ENCODE measurements at places on chromosomes 16 and 17.

DNA sequence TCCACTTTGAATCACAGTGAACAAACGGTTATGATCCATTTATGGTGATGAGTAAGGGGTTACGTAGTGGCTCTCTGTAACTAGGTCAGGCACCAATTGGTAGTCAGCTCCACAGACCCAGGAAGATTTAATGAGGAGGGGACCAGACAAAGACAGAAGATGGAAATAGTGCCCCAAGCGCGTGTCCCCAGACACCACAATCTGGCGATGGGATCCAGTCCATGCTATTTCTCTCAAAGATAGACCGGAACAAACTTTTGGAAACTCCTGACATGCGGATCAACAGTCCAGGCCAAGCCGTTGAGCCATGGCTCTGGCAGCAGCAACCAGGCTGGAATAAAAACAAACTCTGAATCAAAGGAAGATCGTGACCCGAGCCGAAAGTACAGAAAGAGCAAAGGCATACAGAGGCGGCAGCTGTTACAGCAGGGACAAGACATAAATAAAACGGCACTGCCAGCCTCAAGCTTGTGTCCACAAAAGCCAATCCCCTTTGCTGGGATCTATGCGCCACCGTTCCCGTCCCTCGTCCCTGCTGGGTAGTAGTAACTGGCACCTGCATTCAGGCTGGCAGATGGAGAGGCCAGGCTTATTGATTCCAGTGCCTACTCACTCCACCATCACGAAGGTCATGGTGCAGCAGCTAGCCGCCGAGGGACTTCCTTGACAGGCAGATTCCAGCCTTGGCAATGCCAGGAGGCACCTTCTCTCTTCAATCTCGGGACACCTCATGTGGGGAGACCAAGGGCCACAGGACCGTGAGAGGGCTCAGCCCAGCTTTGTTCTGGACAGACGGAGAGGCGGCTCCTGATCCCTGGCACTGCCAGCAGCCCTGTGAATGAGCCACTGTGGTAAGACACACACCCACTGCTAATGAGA is 50.2 kb downstream of the CDH11 start:
- DNase-seq = no peak

DNA sequence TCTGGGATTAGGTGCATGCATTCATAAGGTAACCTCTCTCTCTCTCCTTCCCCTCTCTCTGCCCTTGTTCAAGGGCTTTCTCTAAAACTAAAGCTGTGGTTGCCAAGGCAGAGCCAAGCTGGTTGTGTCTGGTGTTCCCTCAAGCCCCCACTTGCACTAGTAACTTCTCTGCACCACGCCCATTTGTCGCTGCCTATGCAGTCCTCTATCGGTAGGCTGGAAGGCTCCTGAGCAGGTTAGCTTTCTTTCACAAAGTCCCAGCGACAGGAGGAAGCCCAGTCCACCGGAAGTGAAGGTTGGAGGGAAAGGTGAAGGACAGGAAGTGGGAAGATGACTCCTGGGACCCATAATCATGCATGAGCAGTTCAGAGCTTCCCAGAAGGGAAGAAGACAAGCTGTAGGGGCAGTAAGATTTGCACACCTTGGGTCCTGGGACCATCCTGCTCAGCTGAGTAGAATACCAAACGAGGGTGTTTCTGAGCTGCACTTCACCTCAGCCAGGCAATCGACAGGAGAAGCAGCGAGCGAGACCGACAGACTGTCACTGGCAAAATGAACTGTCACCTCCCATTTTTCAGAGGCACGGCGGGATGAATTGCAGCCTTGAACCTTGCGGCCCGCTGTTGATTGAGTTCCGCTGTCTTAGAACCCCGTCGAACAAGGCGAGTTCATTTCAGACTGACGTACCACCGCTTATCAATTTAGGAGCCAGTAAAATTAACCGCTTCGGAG is 14.7 kb upstream of the SKAP1 start:
- DNase-seq = peak; percentile 33

GRCh38 chr16:85718153-85718477 is 29.4 kb upstream of the GINS2 start:
- no peak for DNase-seq

DNA sequence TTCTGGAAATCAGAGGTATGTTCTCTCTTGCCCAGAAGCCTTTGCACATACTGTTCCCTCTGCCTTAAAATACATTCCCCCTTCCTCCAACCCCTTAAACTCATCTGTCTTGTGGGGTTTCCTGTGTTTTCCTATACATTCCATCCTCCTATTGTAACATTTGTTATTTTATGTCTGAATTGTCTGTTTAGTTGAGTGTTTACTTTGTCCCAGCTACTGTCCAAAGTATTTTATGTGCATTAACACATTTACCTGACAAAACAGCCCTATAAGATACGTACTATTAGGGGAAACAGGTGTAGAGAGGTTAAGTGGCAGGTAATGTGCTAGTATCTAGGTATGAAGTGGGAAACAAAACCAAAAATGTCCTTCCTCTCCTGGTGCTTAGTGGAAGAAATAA is 42.1 kb downstream of the CHCT1 start:
- no peak for DNase-seq

DNA sequence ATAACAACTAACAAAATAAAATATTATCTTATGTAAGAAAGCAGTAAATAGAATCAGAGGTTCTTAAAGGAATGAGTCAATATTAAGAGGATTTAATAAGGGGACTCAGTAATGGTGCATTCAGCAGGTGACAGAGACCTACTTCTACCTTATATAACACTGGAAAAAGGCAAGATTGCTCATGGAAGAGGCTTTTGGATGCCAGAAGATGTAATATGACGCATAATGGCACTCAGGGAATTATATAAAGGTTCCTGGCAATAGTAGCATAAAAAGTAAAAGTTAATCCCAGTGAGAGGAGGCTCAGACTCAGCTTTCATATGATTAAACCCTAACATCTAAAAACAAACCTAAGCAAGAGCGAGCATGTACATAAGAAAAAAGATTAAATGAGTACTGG is 136.0 kb upstream of the NACA2 start:
- no peak for DNase-seq

DNA sequence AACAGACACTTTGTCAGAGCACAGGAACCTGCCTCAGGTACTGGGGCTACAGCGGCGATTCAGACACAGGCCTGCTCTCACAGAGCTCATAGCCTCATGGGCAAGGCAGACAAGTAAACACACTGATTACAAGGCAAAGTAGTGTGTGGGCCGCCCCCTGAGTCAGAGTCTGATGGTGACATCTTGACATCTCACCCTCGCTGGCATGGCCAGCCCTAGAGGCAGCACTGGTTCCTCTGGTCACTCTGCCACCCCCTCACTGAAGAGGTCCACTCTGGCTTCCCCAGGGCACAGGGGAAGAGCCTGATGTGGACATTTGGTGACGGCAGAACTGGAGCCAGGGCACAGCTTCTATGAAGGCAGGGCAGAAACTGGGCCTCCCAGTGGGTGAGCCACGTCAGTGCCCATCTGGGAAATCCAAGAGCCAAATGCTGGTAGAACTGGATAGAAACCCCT is 32.9 kb upstream of the TOB1 start:
- DNase-seq = no peak

- no peak for DNase-seq
These were observed 27.7 kb downstream of the CLUH start for GRCh38 chr17:2683912-2684311.

GRCh38 chr17:8366231-8366630 is 10.3 kb downstream of the KRABD2 start:
- no peak for DNase-seq

DNA sequence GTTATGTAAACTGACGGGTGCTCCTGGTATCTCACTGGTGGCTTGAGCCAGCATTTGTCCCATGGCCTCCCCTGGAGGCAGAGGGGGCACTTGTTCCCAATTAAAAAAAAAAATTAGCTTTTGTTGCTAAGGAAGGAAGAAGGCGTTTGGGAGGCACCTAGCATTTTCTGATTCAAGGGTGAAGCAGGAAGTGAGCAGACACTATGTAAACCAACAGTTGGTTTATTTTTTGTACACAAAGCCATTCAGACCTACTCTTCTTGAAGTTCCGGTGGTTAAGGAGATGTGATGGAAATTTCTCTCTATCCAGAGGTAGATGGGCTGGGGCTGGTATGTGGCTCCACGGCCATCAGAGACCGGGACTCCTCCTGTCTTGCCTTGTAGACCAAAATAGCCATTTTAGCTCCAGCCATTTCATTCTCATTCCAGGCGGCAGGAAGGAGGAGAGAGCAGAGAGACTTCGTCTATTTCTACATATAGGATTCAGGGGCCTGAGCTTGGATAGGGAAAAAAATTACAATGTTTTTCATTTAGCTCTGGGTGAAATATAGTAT is 103.0 kb downstream of the SNX29 start:
- DNase-seq = no peak

DNA sequence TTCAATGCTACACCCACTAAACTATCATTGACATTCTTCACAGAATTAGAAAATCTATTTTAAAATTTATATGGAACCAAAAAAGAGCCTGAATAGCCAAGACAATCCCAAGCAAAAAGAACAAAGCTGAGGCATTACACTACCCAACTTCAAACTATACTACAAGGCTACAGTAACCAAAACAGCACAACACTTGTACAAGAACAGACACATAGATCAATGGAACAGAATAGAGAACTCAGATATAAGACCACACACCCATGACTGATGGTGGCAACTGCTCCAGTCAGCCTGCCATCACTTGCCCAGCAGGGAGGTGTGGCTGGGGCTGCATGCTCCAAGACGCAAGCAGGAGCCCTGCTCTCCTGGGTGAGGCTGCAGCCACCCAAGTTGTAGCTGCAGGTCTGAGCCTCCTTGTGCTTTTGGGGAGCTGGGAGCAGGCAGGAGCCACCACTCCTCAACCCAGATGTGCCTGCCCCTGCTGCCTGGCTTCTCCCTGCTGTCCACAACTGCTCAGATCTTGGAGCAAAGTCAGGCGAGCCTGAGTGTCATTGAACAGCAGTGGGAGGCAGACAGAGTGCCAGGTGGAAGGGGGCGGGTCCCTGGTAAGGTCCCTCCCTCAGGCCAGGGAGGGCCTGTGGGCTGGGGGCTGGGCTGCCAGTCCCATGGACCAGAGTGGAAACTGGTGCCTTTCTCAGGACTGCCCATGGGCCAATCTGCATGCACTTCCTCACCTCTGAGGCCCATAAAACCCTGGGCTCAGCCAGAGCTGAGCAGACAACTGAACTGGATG is 24.7 kb downstream of the SSH2 start:
- DNase-seq = no peak

DNA sequence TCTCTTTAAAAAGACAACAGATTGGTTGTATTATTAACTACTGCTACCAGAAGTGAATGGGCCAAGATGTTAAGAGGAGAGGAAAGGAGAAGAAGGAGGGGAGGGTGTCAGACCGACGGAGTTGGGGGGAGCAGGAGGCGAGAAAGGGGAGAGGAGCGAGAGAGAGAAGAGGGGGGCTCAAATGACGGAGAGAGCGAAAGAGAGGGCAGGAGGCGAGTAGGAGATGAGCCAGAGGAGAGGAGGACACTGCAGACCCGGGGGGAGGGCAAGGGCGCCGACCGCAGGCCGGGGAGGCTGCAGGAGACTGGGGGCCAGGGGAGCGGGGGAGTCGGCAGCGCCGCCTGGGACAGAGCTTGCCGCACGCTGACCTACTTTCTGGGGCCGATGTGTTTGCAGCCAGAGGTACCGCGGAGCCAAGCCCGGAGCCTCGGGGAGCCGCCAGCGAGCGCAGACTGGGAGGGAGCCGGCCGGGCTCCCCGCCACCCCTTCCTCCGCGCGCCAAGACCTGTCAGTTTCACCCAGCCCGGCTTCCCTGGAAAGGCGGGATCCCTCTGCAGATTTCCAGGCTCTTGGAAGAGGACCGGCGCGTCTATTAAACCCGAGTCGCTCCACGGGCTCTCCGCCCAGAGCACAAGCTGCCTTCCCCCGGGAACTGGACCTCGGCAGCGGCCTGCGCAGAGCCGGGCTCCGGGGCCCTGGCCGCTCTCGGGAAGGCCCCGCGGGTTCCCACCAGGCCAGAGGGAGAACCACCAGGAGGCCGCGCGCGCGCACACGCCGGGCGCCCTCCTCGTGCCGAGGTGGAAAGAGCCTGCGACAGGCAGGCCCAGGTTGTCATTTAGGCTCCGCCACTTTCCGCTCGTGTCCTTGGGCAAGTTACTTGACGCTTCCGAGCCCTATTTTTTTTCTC is 74.6 kb downstream of the CMC2 start:
- DNase-seq = no peak

- no peak for DNase-seq
These were observed 113.4 kb upstream of the FOXF1 start for GRCh38 chr16:86396901-86397311.

- DNase-seq = no peak
These were observed at the start of gene SLC47A2 for GRCh38 chr17:19716108-19717030. TSS of gene SLC47A2 (minus strand) at chr17:19716584. CDS start at chr17:19716555, 29 bp downstream.

- no peak for DNase-seq
These were observed 431.2 kb downstream of the SLC39A11 start for GRCh38 chr17:72661116-72661944.

DNA sequence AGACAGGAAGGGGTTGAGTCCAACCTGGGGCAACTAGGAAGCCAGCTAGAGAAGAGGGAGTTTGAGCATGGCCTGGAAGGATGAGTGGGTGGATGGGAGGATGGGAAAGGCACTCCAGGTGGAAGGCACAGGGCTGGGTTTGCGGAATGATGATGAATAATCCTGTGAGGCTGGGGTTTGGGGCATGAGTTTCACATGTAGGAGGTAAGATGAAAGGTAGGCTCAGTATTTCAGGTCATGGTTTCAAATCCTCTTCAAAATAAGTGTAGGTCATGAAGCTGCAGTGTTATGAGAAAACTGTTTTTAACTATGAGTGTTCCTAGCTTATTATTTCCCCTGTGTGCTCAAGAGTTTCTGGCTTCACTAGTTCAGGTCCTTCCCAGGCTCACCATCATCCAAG is 130.3 kb downstream of the SKAP1 start:
- no peak for DNase-seq

GRCh38 chr17:8103549-8103948 is 14.8 kb downstream of the ALOXE3 start:
- no peak for DNase-seq

- DNase-seq = no peak
These were observed 2.5 kb downstream of the CES2 start for GRCh38 chr16:66937725-66938337.

- no peak for DNase-seq
These were observed 9.0 kb upstream of the MRPS23 start for GRCh38 chr17:57858838-57859237.

DNA sequence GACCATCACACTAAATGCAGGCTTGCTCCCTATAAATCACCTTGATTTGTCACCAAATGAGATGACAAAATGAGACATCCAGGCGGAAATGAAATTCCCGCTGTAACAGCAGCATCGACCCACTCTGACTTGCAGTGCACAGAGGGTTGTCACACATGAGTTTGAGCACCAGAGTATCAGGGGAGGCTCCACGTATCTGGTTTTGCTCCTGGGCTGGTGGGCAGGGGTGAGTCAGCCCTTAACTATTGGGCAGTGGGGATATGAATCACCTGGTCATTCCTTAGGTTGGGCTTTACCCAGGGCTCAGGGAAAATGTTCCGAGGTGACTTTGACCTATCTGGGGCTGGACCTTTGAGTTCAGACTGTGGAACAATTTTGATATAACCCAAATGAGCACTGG is 245.2 kb upstream of the CCL2 start:
- DNase-seq = no peak

Data from CD4-positive, alpha-beta T cell treated with Interleukin-1 beta for 1 hour (primary cell).